Mammary epithelial cell (primary cell): ENCODE measurements at places on chromosomes 2 and 18. TPM values are rescaled to one million over a fixed set of nuclear protein-coding genes. Genes with fewer than 3 reads are reported as not detected.

- no peak for DNase-seq
Measured at GRCh38 chr2:215027779-215028178, 110.6 kb downstream of the ABCA12 start.

GRCh38 chr2:55010915-55011314, 39.3 kb downstream of the RTN4 start:
- DNase-seq, result peak; percentile 29

DNA sequence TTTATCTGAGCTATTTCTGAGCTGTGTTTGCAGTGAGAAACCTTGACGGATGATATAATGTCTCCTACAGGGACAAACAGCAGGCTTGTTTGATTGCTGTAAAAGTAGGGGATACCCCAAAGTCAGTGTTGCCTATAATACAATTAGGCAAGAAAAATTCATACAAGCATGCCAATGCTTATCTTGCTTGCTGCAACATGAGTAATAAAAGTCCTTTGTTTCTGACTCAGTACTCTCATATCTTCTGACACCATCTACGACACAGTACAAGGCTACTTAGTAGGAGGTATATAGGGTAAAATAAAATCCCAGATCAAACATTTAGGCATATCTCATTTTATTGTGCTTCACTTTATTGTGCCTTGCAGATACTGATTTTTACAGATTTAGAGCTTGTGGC, 33.0 kb downstream of the ERBB4 start:
- DNase-seq, result no peak

DNA sequence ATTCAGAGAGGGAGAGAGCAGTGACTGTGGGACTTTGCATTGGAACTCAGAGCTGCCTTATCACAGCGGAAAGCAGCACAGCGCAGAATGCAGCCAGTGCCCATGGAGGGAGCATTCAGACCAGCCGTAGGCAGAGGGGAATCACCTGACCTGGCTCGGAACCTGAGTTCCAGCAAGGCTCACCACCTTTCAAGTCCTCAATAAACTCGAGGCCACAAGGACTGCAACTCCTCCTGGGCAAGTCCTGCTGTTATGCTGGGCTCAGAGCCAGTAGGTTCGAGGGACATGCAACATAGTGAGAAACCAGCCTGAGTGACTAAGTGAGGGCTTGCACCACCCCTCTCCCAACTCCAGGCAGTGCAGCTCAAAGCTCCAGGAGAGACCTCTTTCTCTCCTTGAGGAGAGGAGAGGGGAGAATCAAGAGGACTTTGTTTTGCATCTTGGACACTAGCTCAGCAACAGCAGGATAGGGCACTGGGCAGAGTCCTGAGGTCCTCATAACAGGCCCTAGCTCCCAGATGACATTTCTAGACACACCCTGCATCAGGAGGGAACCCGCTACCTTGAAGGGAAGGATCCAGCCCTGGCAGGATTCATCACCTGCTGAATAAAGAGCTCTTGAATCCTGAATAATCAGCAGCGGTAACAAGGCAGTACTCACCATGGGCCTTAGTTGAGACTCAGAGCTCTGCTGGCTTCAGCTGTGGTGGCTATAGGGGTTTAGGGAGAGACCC, 136.8 kb upstream of the OTOS start:
- DNase-seq, result peak; percentile 69

- DNase-seq, result no peak
Measured at GRCh38 chr2:159904127-159904958, 106.3 kb upstream of the CD302 start.

DNA sequence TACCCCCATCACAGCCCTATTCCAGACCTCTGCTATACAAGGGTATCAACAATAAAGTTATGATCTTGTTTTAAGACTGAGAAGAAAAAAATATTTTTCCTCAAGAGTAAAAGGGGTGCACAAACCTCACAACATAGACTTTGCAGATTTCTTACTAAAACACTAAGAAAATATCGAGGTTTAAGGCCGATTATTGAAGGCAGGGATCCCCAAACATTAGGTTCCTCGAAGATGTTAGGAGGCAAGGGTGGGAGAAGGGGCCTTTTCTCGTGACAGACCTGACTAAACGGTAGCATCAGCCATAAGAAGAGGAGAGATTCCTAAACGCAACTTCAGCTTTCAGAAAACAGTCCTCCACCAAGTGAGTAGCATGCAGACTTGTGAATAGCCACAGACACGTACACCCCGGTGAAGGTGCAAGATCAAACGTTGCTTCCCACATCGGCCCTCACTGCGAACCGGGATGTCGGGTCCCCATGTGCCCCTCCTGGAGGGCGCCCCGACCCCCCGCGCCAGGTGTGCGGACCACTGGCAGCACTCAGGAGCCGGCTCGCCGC, 678 bp downstream of the PIAS2 start:
- peak; percentile 35 for DNase-seq

GRCh38 chr2:188607501-188607900, 315.8 kb downstream of the GULP1 start:
- DNase-seq, result no peak

DNA sequence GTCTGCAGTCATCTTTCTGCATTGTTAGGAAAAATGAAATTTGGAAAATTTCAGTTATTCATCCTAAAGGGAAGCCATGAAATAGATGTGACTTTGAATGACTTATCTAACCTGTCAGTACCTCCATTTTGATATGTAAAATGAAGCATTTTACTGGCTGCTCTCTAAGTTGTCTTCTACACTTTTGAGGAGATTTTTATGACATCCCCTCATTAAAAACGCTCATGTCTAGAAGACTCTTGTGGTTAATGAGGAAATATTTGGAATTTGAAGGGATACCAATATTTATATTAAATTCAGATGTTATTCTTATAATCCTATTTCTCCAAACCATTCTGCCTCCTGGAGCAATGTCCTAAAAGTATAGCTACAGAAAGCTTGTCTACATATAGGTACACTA, 73.8 kb upstream of the THUMPD2 start:
- no peak for DNase-seq

- DNase-seq, result no peak
Measured at GRCh38 chr2:195342061-195342460, 315.0 kb upstream of the SLC39A10 start.

- DNase-seq, result no peak
Measured at GRCh38 chr2:237306083-237306786, 107.7 kb downstream of the COL6A3 start.

MATN3 gene
- total RNA-seq, result 3.5 and 4.8 TPM in 2 replicates

DNA sequence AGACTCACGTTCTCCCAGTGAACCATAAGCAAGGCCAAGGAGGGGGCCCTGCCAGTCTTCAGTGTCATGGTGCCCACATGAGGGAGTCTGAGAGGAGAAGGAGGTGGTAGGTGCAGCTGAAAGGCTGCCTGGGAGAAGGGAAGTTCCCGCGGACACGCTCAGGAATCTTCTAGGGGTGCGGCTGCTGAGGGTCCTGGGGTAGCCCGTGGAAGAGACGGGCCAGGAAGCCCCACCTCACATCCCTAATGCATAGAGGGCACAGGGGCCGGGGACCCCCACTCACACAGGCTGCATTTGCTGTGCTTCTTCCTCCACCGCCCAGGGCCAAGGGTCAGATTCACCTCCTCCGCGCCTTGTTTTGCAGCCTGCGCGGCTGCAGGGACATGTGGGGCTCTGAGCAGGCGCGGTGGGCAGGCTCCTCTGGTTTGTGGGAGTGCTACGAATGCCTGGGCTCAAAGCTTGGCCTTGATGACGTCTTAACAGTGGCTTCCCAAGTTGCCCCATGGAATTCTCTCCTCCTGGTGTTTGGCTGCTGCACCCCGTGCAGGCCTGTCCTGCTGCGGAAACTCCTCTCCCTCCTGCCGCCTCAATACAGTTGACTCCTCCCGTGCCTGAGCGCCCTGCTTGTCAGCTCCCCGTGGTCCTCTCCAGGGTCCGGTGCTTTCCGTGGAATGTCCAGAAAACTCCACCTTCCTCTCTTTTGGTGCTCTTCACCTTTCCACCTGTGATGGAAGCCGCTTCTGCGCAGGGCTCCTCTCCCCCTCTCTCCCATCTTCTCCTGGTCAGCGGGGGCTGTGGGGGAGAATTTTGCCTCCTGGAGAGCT, 95.7 kb downstream of the VAPA start:
- DNase-seq, result no peak

- peak; percentile 30 for DNase-seq
Measured at GRCh38 chr2:64259312-64259711, 115.1 kb upstream of the PELI1 start.

CFAP53 gene
- 0.67 TPM for total RNA-seq

ZRANB3 gene
- 12.1 and 15.1 TPM in 2 replicates for total RNA-seq

- no peak for DNase-seq
Measured at GRCh38 chr2:150567771-150568301, 80.4 kb upstream of the RND3 start.

DNA sequence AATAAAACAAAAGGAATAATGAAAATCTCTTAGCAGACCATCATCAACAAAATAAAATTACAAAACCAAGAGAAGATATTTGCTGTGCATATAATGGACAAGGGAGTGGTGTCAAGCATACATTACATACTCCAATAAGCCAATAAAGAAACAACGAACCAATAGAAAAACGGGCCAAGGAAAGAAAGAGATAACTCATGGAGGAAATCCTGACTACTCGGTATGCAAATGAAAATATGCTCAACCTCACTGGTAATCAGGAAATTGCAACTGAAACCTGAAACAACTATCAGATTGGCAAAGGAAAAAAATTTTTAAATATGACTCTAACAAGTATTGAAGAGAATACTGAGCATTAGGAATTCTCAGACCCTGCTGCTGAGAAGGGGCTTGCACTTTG, 84.7 kb downstream of the BCL2 start:
- DNase-seq, result no peak
